ENCODE measurements at places on chromosomes 5 and 9.

- peak; percentile 10 for DNase-seq
Observed at GRCh38 chr5:134289509-134290113, 63.7 kb upstream of the PPP2CA start.

- DNase-seq, result no peak
Observed at GRCh38 chr5:109849478-109850088, 159.9 kb downstream of the MAN2A1 start.

- DNase-seq, result no peak
Observed at GRCh38 chr9:69622676-69623075, 49.5 kb downstream of the APBA1 start.

- no peak for DNase-seq
Observed at GRCh38 chr5:102481054-102481715, 17.6 kb downstream of the SLCO6A1 start.

- no peak for DNase-seq
Observed at GRCh38 chr5:81829242-81829641, 78.3 kb upstream of the SSBP2 start.

DNA sequence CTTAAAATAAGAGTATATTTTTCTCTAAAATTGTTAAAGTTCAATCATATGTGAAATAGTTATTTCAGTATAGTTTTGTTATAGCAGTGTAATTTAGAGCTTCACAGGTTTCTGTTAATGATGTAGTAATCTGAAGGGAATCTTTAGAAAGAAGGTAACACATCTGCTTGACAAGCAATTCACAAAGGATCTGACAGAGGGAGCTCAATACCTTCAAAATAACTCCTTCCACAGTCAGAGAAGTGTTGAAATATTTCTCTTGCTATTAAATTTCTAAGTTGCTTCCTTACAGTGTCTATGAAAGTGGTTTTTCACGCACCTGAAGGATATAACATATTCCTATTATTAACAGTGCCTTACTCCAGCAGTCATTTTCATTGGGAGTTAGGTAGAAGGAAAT, 44.9 kb downstream of the SLC25A51 start:
- DNase-seq, result no peak

- DNase-seq, result no peak
Observed at GRCh38 chr9:95055851-95056551, 261.5 kb downstream of the FANCC start.

GRCh38 chr5:54610197-54610944, 92.8 kb downstream of the SNX18 start:
- peak; percentile 27 for DNase-seq

GRCh38 chr9:106620866-106621265, 242.1 kb upstream of the ZNF462 start:
- DNase-seq, result no peak

- DNase-seq, result no peak
Observed at GRCh38 chr9:120715389-120715924, 1.2 kb upstream of the MEGF9 start.

- no peak for DNase-seq
Observed at GRCh38 chr9:34037626-34038025, 11.1 kb downstream of the UBAP2 start.

DNA sequence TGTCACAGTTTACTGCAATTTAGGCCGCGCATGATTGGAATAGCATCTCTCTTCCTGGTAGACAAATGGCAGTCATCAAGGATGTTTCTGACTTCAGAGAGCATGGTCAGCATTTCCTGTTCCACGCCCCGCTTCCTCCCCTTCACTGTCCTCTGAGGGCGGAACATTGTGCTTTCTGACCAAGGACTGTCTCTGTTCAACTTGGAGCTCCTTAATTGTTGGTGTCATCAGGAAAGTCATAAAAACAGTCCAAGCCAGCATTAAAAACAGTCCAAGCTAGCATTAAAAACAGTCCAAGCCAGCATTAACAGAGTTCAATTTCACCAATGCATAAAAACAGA, 301.3 kb upstream of the IRX4 start:
- no peak for DNase-seq

DNA sequence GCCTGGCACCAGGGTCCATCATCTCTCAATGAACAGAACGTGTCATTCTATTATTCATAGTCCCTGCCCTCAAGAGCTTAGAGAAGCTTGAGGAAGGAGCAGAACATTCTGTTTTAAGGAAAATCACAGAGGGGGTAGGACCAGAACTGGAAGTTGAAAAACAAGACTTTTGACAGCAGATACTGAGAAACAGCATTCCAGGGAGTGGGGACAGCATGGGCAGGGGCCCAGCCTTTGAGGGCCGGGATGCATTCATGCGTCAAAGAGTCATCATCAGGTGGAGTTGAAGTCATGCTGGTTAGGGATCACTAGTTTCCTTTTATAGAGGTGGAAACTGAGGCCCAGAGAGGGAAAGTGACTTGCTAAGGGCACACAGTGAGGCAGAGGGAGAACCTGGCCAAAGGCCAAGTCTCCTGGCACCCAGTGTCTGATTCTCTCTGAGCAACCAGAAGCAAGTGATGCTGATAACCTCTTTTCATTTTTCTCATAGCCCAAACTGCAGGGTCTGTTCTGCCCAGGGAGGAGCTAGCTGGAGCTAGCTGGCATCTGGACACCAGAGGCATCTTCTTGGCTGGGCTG, 41.5 kb upstream of the STXBP1 start:
- no peak for DNase-seq

GRCh38 chr5:108858959-108859358, 111.3 kb downstream of the FER start:
- peak; percentile 5 for DNase-seq

- no peak for DNase-seq
Observed at GRCh38 chr5:143124593-143124992, 278.9 kb downstream of the NR3C1 start.

DNA sequence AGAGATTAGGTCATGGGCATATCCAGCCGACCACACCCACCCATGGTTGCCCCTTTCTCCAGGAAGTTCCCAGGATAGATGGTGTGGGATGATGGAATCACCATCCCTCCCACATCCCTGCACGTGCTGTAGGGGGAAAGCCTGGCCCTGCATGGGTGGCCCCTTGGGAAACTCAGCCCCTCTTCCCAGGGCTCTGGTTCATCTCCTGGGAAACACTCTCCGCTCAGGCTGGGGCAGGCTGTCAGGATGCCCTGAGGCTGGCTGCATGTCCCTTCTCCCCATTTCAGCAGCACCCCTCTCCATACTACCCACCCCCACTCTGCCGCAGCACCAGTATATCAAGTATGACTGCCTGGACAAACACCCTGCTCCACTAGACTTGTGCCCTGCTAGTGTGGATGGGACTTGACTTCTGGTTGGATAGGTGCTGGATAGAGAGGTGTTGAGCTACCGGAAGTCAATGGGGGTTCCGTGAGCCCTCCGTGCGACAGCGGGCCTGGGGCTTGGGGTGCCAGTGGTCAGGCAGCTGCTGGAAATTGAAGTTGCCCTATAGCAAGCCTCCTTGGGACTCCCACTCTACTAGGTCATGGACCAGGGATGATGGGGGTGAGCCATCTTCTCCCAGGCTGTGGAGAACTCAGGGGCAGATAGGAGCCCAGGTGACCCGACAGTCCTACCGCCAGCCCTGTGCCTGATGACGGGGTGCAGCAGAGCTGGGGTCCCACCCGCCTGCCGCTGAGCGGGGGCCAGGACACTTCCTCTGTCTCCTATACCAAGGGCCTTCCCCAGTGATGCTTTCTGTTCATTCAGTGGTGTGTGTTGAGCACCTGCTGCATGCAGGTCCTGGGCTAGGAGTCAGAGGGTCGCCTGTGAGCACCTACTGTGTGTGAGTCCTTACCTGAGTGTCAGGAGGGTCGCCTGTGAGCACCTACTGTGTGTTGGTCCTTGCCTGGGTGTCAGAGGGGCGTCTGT, 69.4 kb upstream of the COL5A1 start:
- no peak for DNase-seq

DNA sequence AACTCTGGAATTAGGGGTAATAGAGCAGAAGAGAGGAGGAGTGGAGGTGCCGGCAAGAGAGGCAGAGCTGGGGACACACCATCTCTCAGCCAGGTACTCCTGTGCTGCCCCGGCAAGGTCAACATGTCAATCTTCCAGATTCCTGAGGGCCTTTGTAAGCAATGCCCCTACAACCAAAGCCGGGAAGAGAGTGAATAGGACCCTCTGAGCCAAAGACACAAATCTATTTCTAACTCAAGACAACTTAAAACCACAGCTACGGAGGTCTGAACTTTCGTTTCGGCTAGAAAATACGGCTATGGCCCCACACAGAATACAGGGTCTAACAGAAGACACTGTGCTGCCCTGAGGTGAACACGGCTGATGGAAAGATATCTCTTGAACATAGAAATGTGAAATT, 66.6 kb downstream of the SERINC5 start:
- no peak for DNase-seq

- no peak for DNase-seq
Observed at GRCh38 chr9:84258371-84258770, 82.2 kb downstream of the SLC28A3 start.

DNA sequence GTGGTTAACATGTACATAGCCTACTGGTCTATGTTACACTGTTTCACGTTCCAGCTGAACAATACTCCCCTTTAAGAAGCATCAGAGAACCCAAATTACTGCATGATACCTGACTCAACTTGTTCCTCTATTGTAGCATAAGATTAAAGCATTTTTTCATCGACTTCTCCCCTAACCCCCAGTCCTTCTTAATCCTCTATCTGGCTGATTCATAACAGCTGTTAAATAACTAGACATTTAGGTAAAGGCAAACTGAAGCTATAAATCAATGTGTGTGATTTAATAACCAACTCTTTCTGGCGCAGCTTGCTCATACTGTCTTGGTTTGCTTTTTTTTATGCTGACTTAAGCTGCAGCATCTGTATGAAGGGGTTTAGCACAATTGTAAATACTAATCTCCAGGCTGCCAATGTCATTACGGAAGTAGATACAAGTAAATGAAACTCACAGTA, 94.2 kb upstream of the MTAP start:
- DNase-seq, result no peak

GRCh38 chr5:179387151-179388110, 42.2 kb upstream of the ADAMTS2 start:
- DNase-seq, result no peak

GRCh38 chr9:3330792-3331420, 194.9 kb downstream of the RFX3 start:
- DNase-seq, result no peak

DNA sequence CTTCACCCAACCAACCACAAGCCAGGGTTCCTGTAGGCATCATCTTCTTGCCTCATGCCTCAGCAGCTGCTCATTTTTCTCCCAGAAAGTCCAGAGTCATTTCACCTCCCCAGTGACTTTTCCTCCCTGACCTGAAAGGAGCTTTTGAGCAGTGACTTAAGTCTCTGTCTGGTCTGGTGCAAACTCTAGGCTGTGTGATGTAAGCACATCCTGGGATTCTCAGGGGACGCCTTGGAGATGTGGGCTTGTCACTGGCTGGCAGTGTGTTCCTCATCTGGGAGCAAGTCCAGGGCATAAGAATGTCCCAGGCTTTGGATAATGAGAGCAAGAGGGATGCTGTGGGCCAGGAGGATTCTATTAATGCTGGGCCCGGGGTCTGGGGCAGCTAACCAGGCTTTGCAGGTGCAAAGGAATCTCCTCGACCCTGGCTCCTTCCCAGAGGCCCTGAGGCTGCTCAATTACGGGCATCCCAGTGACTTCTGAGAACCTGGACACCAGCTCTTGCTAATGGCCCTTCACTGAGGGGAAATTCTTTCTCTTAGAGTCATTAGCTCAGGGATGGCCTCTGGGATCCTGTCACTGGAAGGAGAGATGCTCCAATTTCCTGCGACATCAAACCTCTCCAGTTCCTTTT, 211.0 kb upstream of the PANK3 start:
- DNase-seq, result no peak

DNA sequence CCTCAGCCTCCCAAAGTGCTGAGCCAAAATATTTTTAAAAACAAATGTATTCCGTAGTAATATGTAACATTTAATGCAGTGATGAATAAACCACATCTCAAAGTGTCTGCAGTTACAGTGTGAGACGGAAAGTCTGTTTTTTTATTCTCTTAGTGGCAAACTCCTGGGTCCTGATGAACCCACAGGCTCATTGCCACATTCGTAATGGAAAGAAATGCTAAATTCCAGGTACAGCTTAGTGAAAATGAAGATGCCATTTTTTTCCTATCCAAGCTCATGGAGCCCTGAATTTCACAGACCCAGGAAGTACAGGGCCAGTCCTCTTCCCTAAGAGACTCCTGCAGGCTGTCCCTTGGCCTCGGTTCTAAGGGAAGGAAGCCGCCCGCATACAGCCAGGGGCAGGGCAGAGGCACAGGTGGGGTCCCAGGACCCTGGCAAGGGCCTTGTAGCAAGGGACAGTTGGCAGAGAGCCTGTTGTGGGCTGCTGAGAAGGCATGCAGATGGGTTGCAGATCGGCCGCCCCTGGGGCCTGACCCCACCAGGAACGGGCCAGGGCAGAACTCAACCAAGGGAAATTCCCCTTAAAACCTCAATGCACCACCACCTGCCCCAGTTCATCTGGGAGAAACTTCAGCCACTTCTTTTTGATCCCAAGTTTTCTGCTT, 36.2 kb downstream of the IPPK start:
- DNase-seq, result no peak

GRCh38 chr9:88678008-88678407, 143.0 kb downstream of the NXNL2 start:
- no peak for DNase-seq

DNA sequence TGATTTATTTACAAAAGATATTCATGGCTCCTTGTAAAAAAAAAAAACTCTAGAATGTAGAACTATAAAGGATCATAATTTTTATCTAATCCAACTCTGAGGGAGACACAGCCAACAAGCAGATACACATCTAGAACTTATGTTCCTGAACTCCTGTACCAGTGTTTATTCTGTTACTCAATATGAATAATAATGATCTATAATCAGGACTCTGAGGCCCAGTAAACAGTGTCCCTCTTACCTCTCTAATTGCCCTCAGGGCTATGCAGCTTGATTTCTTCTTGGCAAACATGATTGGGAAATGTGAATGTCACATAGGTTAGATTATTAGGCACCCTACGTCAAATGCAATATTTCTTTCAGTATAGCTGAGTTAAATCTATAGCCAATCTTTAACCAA, 391.6 kb upstream of the RPS23 start:
- no peak for DNase-seq

- DNase-seq, result no peak
Observed at GRCh38 chr5:72149742-72150141, 42.5 kb downstream of the MAP1B start.

DNA sequence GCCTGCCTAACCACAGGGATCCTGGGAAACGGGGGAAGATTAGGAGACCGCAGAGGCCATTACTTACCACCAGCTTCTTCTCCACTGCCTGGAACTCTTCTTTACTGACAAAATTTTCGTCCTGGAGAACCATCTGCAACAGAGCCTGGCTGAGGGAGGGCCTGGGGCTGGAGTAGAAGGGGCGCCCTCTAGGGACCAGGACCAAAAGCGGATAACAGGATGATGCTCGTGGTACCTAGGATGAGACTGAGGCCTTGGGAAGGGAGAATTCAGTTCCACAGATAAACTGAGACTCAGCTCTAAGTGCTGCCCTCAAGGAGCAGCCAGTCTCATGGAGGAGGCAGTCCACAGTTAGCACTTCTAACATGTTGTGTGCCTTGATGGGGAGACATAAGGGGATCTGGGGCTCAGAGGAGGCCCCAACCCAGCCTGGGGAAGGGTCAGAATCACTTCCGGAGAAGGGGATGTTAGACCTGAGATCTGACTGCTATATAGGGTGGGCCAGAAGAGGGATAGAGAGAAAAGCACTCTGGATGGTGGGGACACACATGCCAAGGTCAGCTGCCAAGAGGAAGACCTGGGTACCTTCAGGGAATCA, 1.2 kb downstream of the SPATA24 start:
- no peak for DNase-seq

GRCh38 chr5:73797132-73797510, 171.1 kb downstream of the ARHGEF28 start:
- DNase-seq, result no peak

GRCh38 chr5:134245101-134245604, 19.3 kb upstream of the PPP2CA start:
- DNase-seq, result no peak

Measured in GM12891 (cell line).